ENCODE measurements at places on chromosomes 13 and 19.
A peak's percentile ranks its signal among the peaks of the same experiment; 100 is the strongest.

DNA sequence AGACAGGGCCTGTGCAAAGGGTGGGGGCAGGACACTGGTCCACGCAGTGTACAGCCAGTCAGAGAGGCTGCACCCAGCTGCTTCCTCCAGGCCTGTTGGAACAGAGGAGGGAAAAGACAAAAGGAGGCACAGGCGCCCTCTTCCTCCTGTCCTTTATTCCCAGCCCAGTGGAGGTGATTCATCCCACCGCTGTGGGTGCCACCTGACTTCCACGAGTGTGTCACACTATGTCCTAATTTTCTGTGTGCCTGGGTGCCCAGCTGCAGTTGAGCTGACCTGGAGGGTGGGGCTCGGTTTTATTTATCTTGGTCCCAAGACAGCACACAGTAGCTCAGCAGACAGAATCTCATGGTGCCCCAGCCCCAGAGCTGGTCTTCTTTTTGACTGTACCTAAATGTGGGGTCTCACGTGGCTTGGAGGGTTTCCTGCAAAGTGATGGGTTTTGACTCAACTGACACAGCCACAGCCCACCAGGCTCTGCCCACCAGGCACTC lies 9.0 kb downstream of the EPS15L1 start:
- no peak for DNase-seq

GRCh38 chr13:39779337-39780265 lies 124.1 kb downstream of the COG6 start:
- DNase-seq: no peak

GRCh38 chr19:18292810-18293641 lies 11.6 kb upstream of the JUND start:
- DNase-seq: no peak

DNA sequence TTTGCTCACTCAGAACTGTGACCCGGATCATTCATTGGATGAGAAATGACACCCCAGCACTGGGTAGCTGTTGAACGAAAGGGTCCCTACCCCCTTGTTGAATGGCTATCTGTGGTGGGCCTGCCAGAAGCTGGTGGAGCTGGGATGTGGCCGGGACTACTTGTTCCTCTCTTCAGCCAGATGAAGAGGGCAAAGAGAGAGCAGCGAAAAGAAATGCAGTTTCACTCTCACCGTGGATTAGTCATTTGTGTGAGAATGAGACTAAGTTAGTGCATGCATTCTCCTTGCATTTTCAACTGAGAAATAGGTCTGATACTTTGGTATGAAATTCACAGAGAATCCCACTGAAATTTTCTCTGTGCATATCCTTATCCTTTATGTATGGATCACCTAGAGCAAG lies 553.1 kb downstream of the IRS2 start:
- no peak for DNase-seq

GRCh38 chr13:79011179-79011578 lies 352.2 kb upstream of the OBI1 start:
- DNase-seq: no peak

GRCh38 chr19:33052352-33052972 lies 12.2 kb downstream of the RHPN2 start:
- DNase-seq: no peak

DNA sequence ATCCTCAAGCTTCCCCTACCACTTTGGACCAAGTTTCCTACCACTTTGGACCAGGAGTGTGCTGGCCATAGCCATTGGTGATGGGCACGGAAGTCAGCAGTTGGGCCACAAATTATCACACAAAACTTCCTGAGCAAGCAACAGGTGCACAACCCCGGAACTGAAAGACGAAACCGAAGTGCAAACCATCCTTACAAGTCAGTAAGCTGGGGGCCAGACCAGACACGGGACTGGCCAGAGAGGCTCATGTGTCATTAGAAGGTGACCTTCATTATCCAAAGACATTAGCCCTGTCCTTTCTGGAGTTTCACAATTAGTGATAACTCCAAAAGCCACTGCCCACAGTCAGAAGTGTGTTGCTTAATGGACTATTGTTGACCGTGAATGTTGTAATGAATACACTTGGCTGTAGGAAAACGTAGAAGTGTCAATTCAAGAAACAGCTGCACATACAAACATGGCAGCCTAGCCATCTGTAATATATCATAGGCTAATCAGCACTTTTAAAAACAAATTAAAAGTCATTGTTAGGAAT lies 244.1 kb upstream of the IRS2 start:
- no peak for DNase-seq

GRCh38 chr19:18520848-18521691 lies 800 bp downstream of the ELL start:
- DNase-seq: peak; percentile 24

GRCh38 chr13:99299256-99299919 lies 7.8 kb downstream of the GPR183 start:
- no peak for DNase-seq

- no peak for DNase-seq
Measured at GRCh38 chr13:79317856-79318255, 88.2 kb downstream of the RBM26 start.

GRCh38 chr19:6413291-6413690 lies 11.3 kb downstream of the KHSRP start:
- DNase-seq: no peak

DNA sequence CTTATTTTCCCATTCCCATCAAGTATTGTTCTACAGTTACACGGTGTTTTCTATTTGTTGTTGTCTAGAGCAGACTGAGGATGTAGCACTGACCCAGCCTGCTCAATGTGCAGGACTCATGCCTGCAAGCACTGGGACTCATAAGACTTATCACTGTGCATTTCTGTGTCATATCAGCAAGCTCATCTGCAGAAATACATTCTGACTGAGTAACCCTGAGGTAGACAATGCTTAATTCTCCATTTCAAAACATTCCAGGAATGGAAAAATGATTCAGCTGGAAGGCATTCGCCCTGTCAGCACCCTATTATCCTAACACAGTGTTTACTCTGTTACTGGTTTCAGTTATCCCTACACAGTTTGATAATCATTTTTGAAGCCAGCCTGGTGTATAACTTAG lies 2506.4 kb downstream of the PCDH9 start:
- DNase-seq: peak; percentile 62

- no peak for DNase-seq
Measured at GRCh38 chr13:23770973-23771372, 118.2 kb downstream of the MIPEP start.

GRCh38 chr19:14411161-14411937 lies 7.8 kb downstream of the DDX39A start:
- DNase-seq: no peak

GRCh38 chr13:36764957-36765356 lies 54.1 kb upstream of the RFXAP start:
- no peak for DNase-seq

GRCh38 chr19:57934820-57935665 lies at the start of gene ZNF418:
ZNF418 (minus strand) TSS chr19:57935402; CDS start chr19:57933822, 1,580 bp downstream.
- DNase-seq: no peak

DNA sequence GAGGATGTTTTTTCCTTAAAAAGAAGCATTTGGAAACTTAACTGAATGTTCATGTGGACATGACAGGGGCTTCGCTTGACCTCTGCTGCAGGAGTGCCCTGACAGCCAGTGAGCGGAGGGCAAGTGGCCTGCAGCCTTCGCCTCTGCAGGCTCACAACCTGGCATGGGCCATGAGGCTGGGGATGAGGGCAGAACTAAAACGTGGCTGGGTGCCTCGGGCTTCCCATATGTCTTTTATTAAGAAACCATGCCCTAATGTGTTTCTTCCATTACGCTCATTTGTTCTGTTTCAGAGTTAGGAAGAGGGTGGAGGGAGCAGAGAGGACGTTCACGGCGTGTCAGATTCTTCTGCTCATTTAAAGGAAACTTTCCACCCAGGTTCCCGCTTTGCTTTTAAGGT lies 2.9 kb downstream of the ARHGEF7 start:
- no peak for DNase-seq

GRCh38 chr13:94335761-94336526 lies 143.5 kb downstream of the DCT start:
- DNase-seq: no peak

GRCh38 chr19:57096685-57097361 lies 23.0 kb upstream of the USP29 start:
- no peak for DNase-seq

- DNase-seq: no peak
Measured at GRCh38 chr13:24023073-24023472, 125.8 kb upstream of the C1QTNF9B start.

GRCh38 chr13:39887387-39887786 lies 231.9 kb downstream of the COG6 start:
- no peak for DNase-seq

DNA sequence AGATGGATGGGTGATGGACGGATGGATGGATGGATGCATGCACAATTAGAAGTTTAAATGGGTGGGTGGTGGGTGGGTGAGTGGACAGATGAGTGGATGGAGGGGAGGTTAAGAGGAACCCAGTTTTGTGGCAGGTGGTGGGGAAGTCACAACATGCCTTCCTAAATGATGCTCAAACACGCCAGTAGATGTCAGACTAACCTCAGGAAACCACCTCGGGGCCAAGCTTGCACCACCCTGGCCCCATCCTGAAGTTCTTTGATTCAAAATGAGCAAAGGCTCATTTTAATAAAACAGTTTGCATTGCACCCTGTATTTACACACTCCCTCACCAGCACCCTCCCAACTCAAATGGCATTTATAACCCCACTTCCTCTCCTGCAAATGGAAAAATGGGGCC lies 91.4 kb upstream of the CACNA1A start:
- no peak for DNase-seq

- no peak for DNase-seq
Measured at GRCh38 chr13:34408640-34409039, 533.4 kb upstream of the NBEA start.

- no peak for DNase-seq
Measured at GRCh38 chr13:103188713-103189326, 122.6 kb upstream of the SLC10A2 start.

DNA sequence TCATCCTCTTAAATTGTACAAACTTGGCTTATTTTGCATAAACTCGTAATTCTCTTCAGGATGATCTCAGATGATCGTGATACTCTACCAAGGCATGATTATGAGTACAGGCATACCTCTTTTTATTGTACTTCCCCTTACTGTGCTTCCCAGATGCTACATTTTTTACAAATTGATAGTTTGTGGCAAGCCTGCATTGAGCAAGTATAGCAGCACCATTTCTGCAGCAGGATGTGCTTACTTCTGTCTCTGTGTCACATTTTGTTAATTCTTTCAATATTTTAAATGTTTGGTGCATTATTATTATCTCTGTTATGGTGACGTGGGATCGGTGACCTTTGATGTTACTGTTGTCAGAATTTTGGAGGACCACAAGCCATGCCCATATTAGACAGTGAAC lies 752.3 kb downstream of the PCDH9 start:
- no peak for DNase-seq

GRCh38 chr19:48368936-48369335 lies 4.8 kb downstream of the SYNGR4 start:
- no peak for DNase-seq

DNA sequence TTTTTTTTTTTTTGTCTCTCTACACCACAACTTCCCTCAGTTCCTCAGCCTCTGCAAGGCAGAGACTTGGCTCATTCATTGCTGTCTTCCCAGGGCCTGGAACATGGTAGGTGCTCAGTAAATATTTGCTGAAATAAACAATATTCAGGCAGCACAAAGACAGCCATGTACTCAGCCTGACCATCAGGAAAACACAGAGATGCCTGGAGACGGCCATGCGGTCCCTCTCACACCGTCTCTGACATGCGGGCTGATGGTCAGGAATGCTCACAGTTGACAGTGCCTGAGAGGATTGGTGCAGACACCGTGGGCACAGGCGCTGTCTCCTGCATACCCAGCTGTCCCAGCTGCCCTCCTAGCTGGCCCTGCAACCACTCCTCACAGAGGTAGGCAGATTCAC lies 924 bp downstream of the PRAM1 start:
- no peak for DNase-seq

GRCh38 chr13:80215368-80215767 lies 125.6 kb downstream of the SPRY2 start:
- no peak for DNase-seq

DNA sequence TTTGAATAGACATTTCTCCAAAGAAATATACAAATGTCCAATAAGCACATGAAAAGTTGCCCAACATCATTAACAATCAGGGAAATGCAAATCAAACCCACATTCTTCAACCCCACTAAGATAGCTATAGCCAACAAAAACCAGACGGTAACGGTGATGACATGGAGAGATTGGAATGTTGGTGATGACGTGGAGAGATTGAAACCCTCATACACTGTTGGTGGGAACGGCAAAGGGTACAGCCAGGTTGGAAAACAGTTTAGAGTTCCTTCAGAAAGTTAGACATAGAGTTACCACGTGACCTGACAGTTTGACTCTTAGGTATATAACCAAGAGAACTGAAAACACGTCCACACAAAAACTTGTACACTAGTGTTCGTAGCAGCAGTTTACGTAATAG lies 48.1 kb downstream of the TNFRSF19 start:
- DNase-seq: peak; percentile 68

- no peak for DNase-seq
Measured at GRCh38 chr13:51826606-51827005, 18.4 kb downstream of the TMEM272 start.

GRCh38 chr13:108352599-108352998 lies 83.1 kb downstream of the TNFSF13B start:
- no peak for DNase-seq

- no peak for DNase-seq
Measured at GRCh38 chr13:42181381-42181953, 90.5 kb upstream of the AKAP11 start.

DNA sequence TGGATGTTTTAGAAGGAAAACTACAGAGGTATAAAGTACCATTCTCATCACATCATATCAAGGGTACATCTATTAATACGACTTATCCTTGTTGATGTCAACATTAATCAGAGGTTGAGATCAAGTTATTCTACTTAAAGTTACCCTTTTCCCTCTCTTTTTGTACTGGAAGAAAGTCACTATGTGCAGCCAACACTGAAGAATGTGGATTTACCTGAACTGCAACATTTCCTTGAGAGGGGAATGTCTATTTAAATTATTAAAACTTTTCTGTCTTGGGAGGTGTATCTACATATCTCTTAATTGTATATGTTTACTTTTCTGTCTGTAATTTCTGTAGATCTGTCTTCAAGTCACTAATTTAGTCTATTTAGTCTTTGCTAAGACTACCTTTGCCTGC lies 2.5 kb upstream of the FBXL3 start:
- DNase-seq: no peak

DNA sequence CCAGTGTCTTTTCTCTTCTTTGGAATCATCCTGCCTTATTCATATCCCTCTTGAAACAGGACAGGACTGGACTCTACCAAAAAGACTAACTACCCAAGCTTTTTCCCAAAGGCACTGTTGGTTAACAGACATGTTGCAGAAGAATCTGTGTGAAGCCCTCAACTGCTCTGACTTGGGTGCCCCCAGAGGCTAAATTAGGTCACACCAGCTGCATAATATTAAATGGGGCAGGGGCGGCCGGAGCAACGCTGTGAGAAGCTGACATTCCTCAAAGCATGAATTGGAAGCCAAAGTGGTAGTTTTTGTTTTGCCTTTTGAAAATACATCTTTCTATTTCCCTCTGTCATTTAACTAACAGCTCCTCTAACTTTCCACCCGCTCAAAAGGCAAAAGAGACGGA lies 185.9 kb downstream of the LHFPL6 start:
- no peak for DNase-seq

- no peak for DNase-seq
Measured at GRCh38 chr19:46959894-46960556, 59.6 kb upstream of the NPAS1 start.

- no peak for DNase-seq
Measured at GRCh38 chr13:81987159-81987558, 1646.2 kb upstream of the SPRY2 start.

GRCh38 chr13:113670541-113670940 lies 3.5 kb downstream of the GRK1 start:
- DNase-seq: no peak
